ENCODE measurements at places on chromosomes 4 and X.

- DNase-seq, result no peak
These were observed 56.9 kb upstream of the PRPS1 start for GRCh38 chrX:107571296-107571998.

- DNase-seq, result peak; percentile 70
These were observed 23.8 kb upstream of the CD38 start for GRCh38 chr4:15754323-15754722.

GRCh38 chr4:47675806-47676205 lies 162.1 kb downstream of the CORIN start:
- no peak for DNase-seq

DNA sequence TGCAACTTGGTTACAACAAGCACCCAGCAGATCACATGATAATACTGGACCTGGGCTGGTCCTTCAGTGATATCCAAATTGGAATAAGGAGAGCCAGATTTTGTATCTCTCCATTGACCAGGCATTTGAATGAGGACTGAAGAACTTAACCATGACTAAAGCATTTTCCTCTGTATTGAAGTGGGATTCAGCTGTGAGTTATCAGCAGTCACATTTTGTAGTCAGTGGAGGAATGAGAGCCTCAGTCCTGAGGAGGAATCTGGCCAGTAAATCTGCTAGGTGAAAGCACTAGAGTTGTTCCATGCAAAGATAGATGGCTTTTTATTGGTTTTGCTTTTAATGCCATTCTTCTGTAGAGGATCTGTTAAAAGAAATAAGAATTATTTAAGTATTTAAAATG lies 1506.0 kb downstream of the PCDH7 start:
- DNase-seq, result no peak
